ENCODE measurements at places on chromosomes 1 and 21.

- DNase-seq = no peak
Measured at GRCh38 chr1:170730438-170730837, 66.5 kb downstream of the PRRX1 start.

DNA sequence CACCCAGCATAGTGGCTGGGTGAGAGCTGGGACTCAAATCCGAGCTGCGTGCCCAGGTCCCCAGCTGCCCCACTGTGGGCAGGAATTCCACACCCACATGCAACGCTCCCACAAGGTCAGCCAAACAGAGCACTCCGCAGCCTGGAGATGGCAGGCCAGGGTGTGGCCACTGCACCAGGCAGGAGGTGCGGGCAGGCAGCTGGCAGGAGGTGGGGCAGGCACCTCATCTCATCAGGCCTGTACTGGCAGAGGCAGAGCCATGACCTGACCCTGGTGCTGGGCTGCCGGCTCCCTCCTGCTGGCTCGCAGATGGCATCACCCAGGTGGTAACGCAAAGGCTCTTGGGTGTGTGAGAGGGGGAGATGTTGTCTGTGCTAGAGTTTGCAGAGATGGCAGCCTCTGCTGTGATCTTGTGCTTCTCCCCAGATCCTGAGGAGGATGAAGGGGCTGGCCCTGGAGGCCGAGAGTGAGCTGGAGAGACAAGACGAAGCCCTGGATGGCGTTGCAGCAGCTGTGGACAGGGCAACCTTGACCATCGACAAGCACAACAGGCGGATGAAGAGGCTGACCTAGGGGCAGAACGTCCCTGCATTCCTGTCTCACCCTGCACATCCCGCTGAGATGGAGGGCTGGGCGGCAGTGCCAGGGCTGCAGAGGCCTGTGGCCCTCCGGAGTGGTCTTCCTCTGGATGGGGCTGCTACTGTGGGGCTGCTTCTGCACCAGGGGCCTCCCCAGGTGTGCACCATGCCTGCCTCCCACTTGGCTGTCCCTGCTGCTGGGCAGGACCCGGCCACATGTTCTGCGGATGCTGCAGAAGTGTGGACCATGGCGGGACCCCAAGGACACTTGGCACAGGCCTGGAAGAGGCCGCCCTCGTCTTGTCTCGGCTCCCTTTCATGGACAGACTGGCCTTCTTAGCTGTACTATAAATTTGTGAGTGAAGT lies 35.1 kb upstream of the PRSS38 start:
- no peak for DNase-seq

DNA sequence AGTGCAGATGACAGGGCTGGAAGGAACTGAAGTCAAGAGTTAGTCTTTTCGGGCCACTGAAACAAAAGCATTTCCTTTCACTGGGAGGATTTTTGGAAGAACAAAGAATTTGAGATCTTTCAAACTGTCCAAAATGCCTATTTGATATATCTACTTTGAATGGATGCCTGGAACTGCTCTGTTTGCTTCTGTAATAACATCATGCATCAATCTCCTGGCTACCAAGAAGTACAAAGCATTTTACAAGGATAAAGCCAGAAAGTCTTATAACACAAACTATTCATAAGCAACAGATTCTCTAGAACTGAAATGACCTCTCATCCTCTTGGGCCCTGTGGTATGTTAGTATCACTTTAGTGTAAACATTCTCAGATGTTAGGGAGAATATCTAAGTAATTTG lies 18.2 kb upstream of the RHOU start:
- DNase-seq = no peak

DNA sequence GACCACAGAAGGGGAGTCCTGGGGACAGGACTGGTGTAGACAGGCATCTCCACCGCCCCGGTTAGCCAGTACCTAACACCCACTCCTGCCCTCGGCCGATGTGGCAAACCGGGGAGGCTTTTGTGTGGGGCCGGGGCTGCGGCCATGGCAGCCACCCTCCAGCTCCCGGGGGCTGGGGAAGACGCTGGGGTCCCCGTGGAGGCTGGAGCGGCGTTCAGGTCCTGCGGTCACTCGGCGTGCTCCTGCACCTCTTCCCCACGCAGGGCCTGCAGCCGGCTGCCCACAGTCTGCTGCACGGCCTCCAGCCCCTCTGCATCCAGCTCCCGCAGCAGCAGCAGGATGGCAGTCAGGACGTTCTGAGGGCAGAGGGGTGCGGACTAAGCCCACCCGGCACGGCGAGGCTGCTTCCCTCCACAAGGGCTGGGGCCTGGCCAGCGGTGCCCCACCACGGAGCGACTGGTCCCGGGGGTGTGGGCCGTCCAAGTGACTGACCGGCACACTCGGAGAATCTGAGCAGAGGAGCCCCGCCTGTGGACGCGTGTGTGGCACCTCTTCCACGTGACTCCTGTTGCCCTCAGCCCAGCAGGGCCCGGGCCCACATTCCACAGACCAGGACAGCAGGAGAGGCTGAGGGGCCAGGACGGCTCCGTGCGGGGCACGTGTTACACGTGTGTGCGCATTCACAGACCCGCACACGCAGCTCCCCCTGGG lies 9.1 kb downstream of the CFAP410 start:
- DNase-seq = no peak

- DNase-seq = no peak
Measured at GRCh38 chr1:76961181-76961819, 94.0 kb downstream of the ST6GALNAC5 start.

DNA sequence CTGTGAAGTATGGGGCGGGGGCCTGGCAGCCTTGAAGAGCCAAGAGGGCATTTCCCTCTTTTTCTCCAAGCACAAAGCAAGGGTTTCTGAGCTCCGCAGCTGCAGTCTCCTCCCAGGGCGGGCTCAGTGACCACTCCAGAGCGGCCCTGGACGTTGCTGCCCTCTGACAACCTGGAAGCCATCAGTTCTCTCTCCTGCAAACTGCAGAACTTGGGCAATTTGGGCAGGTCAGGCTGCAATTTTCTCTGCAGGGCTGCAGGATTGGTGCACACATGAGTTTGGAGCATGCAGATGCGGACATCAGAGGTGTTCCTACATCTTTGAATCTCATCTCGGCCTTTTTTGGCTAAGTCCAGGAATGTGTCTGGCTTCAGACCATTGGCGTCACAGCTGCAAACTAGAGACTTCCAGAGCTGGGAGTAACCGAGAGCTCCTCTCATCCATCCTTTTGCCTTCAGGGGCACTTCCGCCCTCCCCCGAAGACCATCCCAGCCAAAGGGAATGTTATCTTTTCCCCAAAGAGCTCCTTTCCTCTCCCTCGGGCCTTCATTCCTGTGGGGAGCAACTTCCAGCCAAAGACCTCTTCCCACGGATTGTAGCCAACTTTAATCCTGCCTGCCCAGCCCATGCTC lies 139.6 kb upstream of the WNT4 start:
- no peak for DNase-seq

GRCh38 chr1:155003227-155003765 lies 694 bp downstream of the ZBTB7B start:
- DNase-seq = peak; percentile 54

DNA sequence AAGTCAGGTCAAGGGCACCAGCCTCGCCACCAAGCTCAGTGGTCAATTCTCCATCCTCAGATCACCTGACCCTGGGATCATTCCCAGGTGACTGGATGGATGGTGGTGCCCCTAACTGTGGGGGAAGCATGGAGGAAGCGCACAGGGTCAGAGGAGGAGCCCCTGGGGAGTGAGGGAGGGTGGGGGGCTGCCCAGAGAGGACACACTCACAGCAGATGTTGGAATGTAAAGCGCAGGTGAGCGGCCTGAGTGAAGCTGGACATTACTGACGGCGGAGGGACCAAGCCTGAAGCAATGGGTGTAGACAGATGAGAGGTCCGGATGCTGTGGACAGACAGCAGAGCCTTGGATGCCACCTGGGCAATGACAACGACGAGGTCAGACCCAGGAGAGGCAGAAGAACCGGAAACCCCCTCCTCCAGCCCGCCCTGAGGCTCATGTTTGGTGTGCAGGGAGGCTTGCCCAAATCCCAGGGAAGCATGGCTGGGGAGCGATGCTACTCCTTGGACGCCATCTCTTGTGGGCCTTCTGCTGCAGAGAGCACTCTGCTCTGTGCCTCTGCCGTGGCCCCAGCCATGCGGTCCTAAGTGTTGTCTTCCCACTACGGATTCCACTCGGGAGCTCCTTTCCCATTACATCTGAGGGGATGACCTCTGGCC lies 5.7 kb upstream of the CPLANE2 start:
- DNase-seq = no peak

DNA sequence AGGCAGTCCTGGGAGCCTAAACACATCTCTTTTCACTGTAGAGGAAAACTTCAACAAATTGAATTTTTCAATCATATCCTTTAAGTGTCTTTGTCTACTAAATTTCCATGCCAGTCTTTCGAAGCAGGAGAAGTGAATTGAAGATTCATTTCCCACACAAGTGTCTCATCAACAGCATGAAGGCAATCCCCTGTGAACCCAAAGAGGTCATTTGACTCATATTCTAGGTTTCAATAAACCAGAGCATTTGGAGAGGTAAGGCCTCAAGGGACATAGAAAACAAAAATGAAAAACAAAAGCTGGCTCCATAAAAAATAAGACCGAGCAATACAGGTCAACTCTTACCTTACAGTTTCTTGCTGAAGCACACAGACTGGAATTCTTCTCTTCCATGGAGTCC lies 94.1 kb upstream of the ATP1B1 start:
- no peak for DNase-seq

DNA sequence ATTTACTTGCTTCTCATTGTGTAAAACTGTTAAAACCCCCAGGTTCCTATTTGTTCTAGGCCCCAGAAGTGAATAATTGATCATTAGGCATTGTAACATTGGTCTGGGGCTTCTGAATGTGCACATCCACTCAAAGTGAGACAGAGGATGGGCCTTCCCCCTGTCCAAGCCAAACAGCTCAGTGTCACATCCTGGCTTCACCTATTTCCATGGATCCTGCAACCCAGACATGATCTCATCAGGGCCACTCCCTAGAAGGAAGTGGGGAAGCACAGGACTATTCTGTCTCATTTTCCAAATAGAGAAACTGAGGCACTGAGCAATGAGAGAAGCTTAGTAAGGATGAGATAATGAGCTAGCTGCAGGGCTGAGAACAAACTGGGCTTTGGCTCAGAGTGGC lies 47.4 kb upstream of the TSPAN2 start:
- no peak for DNase-seq

DNA sequence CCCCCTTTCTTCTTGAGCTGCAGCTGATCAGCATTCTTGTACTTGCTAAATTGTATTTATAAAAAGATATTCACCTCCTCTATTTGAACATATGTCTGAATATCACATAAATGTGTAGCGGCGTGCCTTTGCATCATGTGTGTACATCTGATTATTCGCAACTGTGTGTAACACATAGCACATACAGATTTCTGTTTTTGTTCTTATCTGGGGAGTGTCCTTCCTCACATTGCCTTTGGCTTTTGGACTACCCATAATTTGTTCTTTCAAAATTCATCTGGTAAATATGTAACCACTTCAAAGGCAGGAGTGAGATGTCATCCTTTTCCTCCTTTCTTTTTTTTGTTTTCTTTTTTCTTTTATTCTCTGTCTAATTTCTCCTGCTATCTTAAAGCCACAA lies 113.6 kb downstream of the PBX1 start:
- DNase-seq = no peak

GRCh38 chr1:225483818-225484656 lies 56.2 kb upstream of the LBR start:
- no peak for DNase-seq

DNA sequence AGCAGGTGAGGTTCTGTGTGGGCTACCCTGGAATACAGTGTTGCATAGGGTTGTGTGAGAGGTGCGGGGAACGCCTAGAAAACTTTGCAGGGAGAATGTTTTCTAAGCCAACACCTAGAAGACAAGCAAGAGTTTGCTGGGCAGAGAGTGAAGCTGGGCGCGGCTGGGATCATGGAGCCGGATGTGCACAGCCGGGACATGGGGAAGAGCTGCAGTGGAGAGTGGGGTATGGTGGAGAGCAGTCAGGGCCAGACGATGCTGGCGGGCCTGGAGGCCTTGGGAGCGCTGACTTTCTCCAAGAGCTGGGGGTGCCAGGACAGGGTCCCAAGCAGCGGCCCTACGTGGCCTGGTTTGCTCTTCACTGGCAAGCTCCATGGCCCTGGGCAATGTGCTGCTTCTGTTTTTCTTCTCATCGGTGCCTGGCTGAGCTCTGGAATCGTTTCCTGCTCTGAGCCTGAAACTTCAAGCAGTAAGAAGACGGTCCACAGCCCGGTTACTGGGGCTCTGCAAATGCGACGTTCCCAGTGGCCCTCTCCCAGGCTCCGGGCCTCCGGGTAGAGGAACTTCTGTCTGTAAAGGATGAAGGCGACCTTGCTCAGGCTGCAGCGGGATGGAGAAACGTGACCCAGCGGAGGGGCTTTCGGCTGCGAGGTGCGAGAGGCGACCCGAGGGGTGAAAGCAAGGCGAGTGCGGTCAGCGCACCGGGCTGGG lies 51.9 kb upstream of the CD34 start:
- no peak for DNase-seq

DNA sequence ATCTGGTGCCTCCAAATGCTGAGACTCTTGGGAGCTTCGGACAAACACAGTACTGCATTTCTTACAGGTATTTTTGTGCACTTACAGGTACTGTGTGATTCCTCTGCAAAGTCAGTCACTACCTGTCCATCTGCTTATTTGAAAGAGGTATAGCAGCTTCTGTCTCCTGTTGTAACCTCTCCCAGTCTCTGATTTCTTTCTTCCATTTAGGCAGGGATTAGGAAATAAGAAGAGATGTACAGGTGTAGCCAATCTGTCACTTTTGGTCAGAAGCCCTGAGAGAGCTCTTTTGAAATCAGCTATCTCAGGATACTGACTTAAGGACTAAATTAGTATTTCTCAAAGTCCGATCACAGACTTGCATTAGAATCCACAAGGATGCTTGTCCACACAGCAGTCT lies 54.0 kb downstream of the AKT3 start:
- DNase-seq = no peak

DNA sequence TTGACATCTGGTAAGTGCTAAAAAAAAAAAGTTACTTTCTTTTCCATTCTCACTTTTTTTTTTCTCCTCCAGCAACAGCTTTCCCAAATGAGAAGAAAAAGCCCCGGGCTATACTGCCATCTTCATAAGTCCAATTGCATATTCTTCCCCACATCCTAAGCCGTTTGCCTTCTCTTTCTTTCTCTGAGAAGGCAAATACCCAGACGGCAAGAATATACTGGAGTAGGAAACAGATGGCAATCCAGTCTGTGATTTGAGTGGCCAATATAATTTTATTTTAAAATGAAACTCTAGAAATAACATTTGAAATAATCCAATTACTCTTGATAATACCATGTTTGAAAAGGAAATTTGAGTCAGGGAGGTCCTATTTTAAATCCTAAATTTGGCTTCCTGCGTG lies 44.6 kb upstream of the GREM2 start:
- no peak for DNase-seq

DNA sequence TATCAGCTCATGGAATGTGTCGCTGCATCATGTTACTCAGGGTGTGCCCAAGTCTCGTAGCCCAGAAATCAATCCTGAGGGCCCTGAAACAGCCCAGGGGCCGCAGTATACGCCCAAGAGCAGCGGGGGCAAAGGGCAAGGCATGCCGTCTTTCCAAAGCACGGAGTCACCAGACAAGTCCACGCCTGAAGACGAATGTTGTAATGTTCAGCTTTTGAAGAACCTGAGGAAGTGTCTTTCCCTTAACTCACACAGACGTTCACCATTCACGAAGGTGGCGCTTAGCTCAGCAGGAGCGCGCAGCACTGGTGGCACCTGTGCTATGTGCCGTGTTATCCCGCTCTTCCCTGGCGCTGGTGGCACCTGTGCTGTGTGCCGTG lies 18.8 kb upstream of the PWP2 start:
- DNase-seq = no peak

Measured in HL-60 (cell line).